Neural progenitor cell (in vitro differentiated cells): ENCODE measurements at places on chromosomes 3 and 15.

GRCh38 chr3:15032650-15033049, 32.5 kb downstream of the MRPS25 start:
- H3K36me3 ChIP-seq, result no peaks in the 10 kb centered on the region
- no peak overlapping the region for H3K27ac ChIP-seq
- no peak for DNase-seq
- H3K4me1 ChIP-seq, result peaks cover under 1% of the 10 kb centered on the region
- H3K4me3 ChIP-seq, result no peak overlapping the region
- no peaks in the 10 kb centered on the region for H3K27me3 ChIP-seq

- no peaks in the 10 kb centered on the region for H3K36me3 ChIP-seq
- DNase-seq, result no peak
- no peaks in the 10 kb centered on the region for H3K27me3 ChIP-seq
- H3K4me1 ChIP-seq, result no peaks in the 10 kb centered on the region
These were observed 192.8 kb downstream of the ULK4 start for GRCh38 chr3:41769106-41769505.

DNA sequence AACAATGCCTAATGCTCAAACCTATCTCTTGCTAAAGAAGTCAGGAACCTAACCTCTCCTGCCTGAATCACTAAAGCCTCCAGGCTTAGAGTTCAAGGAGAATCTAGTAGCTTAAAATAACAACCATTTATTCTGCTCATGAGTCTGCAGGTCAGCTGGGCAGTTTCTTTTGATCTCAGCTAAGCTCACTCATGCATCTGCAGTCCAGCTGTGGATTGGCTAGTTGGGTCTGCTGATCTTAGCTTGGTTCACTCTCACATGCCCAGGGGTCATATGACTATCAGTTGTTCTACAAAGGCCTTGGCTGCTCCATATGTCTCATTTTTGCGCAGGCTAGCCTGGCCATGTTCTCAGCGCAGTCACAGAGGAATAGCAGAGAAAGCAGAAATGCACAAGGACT, 109.2 kb upstream of the STT3B start:
- H3K4me1 ChIP-seq, result peaks cover 9% of the 10 kb centered on the region
- H3K27me3 ChIP-seq, result no peaks in the 10 kb centered on the region
- no peaks in the 10 kb centered on the region for H3K36me3 ChIP-seq
- no peak overlapping the region for H3K4me3 ChIP-seq
- no peak overlapping the region for H3K27ac ChIP-seq

GRCh38 chr15:51818150-51818549, 11.3 kb upstream of the TMOD3 start:
- no peaks in the 10 kb centered on the region for H3K4me1 ChIP-seq
- DNase-seq, result no peak

DNA sequence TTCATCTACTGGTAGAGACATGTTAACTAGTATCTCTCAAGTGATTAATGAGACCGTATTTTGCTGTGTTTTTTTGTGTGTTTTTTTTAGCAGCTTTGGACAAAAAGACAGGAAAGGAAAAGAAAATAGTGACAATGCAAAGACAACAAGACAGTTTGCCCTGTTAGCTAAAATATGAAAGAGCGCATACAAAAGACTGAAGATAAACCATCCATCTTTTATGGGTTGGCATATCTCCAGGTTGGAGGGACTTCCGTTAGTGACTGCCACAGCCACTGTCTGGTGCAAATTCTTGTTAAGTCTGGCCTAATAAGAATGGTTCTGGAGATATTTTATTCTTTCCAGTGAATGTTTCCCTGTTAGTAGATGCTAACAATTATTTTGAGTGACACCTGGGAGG, 121.9 kb downstream of the CDIN1 start:
- no peak overlapping the region for H3K4me3 ChIP-seq
- no peaks in the 10 kb centered on the region for H3K27me3 ChIP-seq
- no peak overlapping the region for H3K27ac ChIP-seq
- no peaks in the 10 kb centered on the region for H3K4me1 ChIP-seq

DNA sequence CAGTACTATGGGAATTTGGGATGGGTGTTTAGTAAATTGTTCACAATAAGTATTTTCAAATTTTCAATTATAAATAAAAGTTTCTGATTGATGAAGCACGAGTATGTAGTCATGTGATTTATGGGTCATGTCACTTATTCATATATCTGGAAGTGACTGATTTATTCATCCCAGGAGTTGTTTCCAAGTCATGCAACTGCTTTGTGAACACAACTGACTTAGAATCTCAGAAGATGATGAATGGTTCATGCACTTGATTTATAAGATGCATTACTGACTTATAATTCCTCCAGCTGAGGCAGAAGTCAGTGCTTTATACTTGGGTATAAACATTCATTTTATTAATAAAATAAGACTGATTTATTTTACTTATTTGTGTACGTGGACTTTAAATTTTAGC, 137.8 kb upstream of the CBLB start:
- DNase-seq, result no peak
- H3K27me3 ChIP-seq, result no peaks in the 10 kb centered on the region
- no peak overlapping the region for H3K27ac ChIP-seq
- H3K4me3 ChIP-seq, result no peak overlapping the region
